ENCODE measurements at places on chromosomes 11 and 22.

DNA sequence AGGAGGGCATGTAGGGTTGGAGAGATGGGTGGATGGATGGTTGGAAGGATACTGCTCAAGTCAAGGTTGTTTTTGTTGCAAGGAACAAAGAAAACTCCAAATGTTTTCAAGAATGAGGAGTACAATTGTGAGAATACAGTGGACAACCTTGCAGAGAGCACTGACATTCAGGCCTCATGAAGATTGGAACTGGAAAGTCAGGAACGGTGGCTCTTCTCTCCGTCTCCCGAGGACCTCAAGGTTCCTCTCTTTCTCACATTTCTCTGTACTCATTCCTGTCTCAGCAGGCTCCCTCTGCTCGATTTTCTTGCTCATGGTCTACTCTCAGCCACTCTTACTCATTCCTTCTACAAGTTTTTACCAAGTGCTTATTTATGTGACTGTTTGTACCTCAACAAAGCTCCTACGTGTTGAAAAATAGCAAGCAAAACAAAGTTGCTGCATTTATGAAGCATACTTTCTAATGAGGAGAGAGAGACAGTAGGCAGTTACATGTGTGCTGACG is 97.6 kb downstream of the SWAP70 start:
- no peak for DNase-seq

GRCh38 chr11:13440100-13440855 is 22.7 kb downstream of the BTBD10 start:
- DNase-seq: no peak

DNA sequence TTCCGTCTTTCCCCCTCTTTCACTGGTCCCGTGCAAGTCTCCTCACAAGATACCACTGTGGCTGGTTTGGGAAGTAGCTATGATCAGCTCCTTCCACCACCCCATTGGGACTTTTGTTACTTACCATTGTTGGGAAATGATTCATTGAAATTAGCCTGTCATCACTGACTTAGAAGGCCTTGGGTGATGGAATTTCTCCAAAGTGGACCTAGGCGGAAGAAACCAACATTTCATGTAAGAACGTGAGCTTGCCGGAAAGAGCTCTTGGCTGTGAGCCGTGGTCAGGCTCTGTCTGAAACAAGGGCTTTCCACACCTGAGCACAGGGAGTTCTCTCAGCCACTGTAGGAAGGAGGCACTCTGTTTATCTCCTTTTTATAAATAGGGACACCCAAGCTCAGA is 23.5 kb upstream of the CRYBB3 start:
- peak; percentile 83 for DNase-seq

DNA sequence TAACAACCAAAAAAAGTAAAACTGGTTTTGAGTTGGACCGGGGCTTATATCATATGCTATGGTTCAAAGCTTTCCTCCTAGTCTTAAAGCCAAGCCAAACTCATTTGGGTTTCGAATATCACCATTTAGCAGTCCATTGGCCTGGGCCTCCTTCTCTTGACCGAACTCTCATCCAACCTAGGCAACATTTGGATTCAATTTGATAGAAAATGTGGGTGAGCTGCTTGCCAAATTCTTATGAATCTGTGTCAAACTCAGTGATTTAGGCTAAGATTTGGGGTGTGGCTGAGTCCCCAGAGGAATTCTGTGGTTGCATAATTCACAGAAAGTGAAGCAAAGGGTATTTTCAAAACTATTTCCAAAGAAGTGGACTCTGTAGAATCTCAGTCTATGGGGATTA is 83.7 kb downstream of the BLID start:
- DNase-seq: no peak

GRCh38 chr11:33116535-33116934 is 44.7 kb downstream of the CSTF3 start:
- DNase-seq: no peak

DNA sequence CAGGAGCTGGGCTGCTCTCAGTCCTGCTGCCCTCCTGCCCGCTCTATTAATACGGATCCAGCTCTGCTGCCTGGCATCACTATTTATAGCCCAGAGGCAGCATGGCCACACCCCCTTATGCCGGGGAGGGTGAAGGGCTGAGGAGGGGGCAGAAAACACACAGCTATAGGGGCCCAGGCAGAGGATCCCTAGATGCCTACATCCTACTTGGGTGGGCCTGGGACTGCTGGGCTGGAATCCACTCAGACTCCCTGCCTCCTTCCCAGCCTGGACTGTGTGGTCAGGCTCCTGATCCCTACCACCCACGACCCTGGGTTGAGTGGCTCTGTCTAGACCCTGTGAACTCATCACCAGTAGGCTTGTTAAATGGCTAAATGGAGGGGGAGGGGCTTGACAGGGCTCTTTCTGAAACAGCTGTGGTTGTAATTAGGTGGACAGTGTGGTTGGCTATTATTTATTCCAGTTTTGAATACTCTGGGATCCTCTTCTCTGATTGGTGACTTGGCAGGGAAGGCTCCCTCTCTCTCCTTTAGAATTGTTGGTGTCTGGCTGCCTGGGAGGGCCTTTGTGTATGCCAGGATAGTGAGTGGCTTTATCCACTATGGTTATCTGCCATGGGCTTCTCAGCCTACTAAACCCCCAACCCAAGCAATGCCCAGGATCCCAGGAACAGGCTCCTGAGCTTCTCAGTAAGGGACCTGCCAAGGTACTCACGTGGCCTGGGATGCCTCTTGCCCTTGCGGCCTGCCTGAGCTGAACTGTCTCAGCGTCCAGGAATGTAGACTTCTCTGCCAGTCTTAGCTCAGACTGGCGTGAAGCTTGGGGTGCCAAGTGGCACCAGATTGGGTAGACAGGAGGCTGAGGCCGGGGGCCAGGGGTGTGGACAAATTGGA is 15.2 kb downstream of the PHLDB1 start:
- DNase-seq: peak; percentile 94

- DNase-seq: no peak
These were observed 896.9 kb downstream of the KCNA4 start for GRCh38 chr11:29119707-29120618.

GRCh38 chr11:35348898-35349687 is 70.3 kb downstream of the SLC1A2 start:
- DNase-seq: no peak

DNA sequence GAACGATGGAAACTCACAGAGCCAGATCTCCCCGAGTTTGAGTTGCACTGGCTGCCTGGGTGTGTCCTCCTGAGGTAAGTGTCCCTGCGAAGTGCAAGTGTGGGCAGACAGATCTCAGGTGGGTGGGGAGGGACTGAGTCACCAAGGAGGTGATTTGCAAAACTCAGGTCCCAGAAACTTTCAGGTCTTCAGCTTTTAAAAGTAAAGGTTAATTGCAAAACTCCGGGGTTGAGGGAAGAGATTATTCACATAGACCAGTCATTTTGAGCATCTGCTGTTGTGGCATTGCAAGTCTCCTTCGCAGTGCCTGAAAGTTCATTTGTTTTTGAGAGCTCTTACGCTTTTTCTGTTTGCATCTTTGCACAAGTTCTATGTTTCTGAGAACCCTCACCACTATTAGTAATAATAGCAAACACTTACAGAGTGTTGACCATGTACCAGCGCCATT is 7.1 kb downstream of the CD44 start:
- no peak for DNase-seq

GRCh38 chr11:88345408-88345807 is 7.9 kb upstream of the CTSC start:
- no peak for DNase-seq

DNA sequence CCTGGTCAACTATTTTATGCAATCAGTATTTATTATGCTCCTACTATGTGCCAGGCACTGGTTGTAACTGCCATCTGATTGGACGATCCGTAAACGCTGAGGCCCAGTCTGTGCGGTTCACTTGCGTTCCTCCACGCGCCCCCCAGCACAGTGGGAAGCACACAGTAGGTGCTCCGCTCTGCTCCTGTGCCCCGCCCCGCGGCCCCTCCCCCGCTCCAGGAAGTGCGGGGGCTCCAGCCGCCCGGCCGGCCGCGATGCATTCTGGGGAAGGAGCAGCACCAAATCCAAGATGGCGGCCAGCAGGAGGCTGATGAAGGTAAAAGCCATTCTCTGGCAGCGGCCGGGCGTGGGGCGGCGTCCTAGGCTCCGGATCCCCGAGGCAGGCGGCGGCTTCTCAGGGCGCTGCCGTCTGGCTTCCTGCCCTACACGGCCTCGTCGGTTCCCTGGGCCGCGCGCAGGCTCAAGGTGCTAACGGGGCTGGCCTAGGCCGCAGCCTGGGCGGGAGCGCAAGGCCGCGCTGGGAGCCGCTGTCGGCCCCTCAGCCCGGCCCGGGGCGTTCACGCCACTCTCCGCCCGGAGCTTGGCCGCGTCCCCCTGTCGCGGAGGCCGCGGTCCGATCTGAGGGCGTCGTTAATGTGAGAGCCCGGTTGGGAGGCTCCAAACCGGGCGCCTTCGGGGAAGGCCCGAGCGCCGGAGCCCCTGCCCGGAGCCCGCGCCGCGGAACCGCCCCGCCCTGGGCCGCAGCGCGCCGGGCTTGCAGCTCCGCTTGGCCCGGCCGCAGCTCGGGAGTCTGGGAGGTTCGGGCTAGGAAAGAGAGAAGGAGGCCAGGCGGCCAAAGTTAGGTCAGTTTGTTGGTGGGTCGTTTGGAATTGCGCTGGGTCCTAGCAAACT is at the start of gene UBE2L3:
UBE2L3 (plus strand) TSS at position 259 of the 891 bp plus-strand sequence; CDS start at position 290, 31 bp downstream.
- peak; percentile 81 for DNase-seq

GRCh38 chr11:1520663-1521267 is 34.2 kb upstream of the MOB2 start:
- DNase-seq: no peak

DNA sequence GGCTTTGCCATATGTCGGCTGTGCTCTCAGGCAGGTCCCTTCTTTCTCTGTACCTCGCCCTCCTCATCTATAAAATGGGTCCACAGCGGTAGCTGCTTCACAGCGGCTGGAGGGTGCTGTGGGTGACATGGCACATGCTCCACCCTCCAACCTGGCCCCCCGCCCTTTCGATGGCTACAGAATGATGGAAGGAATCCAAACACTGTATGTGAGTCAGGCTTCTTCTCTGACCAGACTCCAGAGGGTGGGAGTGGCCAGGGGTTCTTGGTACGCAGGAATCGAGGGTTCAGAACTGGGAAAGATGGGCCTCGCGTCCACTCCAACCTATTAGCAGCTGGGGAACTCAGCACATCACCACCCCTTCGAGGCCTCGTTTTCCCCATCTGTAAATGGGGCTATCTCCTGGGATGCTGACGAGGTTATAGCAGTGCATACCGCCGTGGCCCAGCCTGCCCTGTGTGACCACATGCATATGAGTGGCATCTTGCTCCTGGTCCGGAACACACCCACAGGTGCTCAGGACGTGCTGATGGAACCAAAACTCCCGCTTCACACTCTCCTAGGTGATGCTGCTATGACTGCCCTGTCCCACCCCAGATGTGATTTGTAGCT is 26.4 kb downstream of the MN1 start:
- DNase-seq: no peak

DNA sequence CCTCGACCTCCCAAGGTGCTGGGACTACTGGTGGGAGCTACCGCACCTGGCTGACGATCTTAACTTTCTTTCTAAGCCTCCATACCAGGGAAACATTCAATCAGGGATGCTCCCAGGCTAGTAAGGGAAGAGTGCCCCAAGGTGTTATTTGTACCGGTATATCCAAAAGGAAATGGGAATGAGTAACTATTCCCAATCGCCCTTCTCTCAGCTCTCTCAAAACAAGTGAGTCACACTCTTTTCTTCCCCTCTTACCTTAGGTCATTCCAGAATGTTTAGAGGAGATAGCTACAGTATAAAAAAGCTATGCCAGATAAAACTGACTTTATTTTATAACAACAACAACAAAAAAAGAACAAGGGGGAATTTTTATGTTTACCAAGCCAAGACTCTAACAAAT is 13.7 kb downstream of the DCDC1 start:
- no peak for DNase-seq

DNA sequence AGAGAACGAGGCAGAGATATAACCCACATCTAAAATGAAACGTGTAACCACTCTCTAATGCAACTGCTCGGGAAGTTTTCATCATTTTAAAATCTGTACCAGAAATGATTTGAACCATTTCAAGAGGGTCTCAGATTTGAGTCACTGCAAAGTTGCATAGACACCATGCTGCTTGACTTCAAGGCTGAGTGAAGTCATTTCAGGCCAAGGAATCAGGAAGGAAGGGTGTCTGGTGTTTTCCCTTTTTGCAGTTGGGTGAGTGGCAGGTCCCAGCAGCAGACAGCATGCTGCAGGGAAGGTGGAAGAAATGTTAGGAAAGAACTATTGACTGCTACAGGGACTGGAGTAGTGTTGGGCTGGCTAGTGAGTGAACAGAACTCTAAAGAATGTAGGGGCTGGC is 16.5 kb downstream of the TANGO2 start:
- DNase-seq: no peak

DNA sequence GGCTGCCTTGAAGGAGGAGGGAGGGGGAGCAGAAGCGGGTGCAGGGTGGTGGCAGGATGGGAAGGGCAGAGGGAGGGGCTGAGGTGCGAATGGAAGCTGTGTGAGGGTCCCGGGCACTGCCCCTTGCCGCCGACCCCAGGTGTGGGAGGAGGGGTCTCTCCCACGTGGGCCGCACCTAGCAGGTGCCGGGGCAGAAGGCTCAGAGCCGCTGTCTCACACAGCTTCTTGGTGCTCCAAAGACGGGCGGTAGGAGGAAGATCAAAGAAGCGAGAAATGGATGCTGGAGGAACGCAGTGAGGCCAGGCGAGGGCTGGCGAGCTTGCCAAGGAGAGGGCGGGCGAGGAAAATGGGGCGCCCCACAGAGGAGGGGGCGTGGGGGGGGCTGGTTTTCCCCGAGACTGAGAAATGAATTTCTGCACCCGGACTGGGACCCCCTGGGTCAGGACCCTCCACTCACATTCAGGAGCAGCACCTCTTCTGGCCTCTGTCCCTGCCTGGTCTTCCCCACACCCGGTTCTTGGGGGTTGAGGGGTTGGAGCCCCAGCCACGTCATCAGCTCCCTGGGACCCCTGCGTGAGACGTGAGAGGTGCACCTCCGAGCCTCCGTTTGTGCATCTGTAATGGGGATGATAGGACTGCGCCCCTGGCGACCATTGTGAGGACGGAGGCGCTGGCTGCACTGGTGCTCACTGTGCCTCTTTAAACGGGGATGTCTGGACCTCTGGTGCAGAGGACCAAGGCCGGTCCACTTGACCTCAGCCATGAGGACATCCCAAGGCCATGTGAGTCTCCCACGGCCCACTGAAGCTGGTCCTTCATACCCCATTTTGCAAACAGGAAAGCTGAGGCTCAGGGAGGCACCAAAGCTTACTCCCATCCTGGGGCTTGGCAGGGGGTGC is 16.8 kb downstream of the LSP1 start:
- no peak for DNase-seq

Measured in breast epithelium (tissue), 4 donors.